ENCODE measurements at places on chromosomes 3 and 15.
A peak's percentile ranks its signal among the peaks of the same experiment; 100 is the strongest.

GRCh38 chr3:133851931-133852330 lies 43.8 kb downstream of the RAB6B start:
- DNase-seq, result no peak

GRCh38 chr3:14524920-14525660 lies 15.1 kb downstream of the GRIP2 start:
- no peak for DNase-seq

GRCh38 chr3:32596909-32597369 lies 26.3 kb upstream of the DYNC1LI1 start:
- peak; percentile 0 for DNase-seq

GRCh38 chr3:73687106-73688004 lies 62.6 kb upstream of the PDZRN3 start:
- no peak for DNase-seq

DNA sequence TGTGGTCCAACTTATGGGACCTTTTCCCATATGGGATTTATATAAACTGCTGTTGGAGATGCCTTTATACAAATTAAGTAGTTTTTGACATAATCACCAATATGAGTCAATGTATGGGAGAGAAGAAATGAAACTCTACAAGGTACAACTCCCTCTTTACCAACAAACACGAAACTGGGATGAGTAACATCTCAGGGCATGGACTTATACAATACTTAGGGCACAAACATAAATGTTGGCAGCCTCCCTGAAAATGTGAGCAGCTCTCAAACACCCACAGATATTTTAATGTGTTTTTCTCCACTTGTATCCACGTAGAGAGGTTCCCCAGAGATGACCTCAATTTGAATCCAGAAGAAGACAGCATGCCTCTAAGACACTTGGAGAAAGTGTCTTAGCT lies 161.6 kb downstream of the MAGI1 start:
- no peak for DNase-seq

GRCh38 chr15:31237043-31237324 lies 89.7 kb upstream of the KLF13 start:
- no peak for DNase-seq

Data from DMS53 (cell line).